ENCODE measurements at places on chromosomes 2 and 18. TPM values are rescaled to one million over a fixed set of nuclear protein-coding genes. Genes with fewer than 3 reads are reported as not detected.

The CFAP221 gene
- total RNA-seq: not detected

The LHCGR gene
- not detected for total RNA-seq

The SCN9A gene
- 0.30 TPM for total RNA-seq

The HNMT gene
- total RNA-seq: 5.5 TPM

The CRYGD gene
- total RNA-seq: not detected

The PID1 gene
- total RNA-seq: 0.53 TPM

Data from mammary microvascular endothelial cell (primary cell).